ENCODE measurements at places on chromosomes 3 and 15.

- peak; percentile 76 for DNase-seq
Observed at GRCh38 chr15:39788800-39789565, 6.3 kb upstream of the FSIP1 start.

DNA sequence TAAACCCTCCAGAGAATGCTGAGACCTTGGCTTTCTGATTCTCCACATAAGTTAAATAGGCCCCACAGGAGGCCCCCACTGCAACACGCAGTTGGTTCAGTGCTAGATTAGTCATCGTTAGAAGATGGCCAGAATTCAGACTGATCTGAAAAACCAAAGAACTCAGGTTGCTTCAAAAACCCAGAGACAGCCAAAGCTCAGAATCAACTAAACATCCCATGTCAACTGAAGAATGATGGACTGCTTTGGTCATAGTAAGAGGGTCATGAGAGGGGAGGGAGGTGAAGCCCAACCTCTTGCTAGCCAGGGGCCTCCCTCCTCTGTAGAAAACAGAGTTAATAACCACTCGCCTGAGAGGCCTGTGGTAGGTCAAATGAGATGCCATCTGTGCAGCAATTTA, 93.1 kb downstream of the AKAP13 start:
- peak; percentile 34 for DNase-seq

- no peak for DNase-seq
Observed at GRCh38 chr15:88994286-88994685, 81.1 kb upstream of the MFGE8 start.

GRCh38 chr3:32755761-32756160, 62.0 kb upstream of the TRIM71 start:
- DNase-seq = no peak

GRCh38 chr15:87981969-87982368, 274.6 kb downstream of the NTRK3 start:
- DNase-seq = no peak

DNA sequence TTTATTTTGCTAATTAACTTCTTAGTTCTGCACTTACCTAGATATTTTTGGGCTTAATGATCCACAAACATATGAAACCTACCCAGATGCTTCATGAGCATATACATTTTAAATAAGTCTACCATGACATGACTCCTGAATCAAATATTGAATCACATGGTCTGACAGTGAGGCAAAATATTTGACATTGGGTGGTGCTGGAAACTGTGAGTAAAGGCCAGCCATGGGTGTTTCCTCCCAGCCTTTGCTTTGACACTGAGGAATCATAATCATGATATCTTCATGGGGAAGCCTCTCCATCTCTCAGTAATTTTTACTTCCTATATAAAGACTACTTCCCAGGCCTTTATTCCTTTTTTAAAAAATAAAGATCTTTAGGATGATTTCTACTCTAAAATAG, 22.8 kb upstream of the SSR3 start:
- peak; percentile 43 for DNase-seq

DNA sequence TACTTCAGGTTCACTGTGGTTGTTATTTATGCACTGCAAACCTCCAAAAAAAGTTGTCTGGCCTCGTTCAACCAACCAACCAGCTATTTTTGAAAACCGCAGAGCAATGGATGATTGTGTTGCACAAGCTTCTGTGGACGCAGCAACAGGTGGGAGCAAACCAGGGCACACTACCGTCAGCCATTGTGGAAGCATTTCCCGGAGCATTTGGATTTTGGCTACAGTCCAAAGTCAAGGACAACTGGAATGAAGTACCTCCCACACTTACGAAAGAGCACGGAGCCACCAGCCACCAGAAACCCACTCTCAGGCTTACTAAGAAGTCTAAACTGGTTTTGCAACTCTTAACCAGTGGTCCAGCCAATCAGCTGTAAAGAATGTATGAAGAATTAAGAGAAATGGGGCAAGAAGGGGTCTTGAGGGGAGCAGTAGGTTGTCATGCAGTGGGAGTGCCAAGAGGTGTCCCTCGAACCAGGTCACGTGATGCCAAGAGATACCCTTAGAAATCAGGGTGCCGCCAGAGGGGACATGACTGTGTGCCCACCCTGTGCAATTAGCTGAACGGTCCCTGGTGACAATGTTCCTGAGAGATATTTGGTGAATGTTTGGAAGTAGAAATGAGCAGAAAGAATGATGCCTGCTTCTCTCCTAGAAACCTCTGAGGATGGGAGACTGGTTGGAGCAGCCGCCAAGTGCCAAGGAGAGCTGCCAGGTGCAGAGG, 68.9 kb upstream of the PCSK6 start:
- DNase-seq = no peak

DNA sequence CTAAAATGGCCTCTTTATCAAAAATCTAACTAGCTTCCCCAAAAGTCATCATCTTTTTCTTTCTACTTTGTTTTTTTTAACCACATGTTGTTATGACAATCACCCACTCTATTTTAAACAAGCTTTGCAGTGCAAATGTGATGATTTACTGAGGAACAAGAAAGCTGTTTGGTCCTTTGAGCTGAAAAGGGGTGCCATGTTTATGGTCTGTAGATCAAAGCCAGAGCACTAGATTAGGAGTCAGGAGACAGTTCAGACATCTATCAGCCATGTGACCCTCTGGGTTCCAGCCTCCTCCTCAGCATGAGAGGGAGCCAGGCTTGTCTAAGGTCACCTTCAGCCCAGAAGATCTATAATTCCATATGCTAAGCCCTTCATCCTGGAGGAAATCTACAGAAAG, 65.9 kb downstream of the RPL22L1 start:
- no peak for DNase-seq

DNA sequence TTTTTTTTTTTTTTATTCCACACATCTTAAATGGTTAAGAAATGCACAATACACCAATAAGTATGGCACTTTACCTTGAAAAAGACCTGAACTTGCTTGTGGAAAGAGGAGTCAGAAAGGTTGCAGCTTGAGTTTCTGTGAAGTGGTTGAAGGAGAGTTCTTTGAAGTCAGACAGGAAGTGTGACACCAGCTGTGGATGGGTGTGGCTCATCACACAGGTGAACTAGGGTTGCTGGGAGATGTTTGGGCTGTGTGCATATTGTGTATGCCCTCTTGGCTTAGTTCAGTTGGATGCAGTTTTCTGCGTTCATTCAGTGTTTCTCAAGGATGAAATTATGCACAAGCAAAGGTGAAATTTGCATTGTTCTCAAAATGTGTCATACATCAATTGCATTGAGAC, 6.3 kb downstream of the AEN start:
- DNase-seq = no peak

DNA sequence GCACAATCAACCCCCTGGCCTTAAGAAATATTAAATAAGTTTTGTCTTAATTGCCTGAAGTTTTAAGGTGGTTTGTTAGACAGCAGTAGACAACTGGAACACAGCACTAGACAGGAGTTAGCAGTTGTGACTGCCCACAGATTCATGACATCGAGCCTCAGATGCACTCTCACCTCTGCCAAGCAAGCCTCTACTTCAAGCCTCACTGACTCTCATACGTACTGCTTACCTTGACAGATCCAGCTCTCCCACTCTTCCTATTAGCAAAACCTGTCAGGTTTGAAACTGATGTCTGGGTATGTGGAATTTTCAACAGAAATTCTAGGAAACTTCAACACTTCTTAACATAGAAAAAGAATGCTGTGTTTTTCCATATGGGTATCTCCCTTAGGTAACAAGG, 382.9 kb upstream of the DPH6 start:
- no peak for DNase-seq

DNA sequence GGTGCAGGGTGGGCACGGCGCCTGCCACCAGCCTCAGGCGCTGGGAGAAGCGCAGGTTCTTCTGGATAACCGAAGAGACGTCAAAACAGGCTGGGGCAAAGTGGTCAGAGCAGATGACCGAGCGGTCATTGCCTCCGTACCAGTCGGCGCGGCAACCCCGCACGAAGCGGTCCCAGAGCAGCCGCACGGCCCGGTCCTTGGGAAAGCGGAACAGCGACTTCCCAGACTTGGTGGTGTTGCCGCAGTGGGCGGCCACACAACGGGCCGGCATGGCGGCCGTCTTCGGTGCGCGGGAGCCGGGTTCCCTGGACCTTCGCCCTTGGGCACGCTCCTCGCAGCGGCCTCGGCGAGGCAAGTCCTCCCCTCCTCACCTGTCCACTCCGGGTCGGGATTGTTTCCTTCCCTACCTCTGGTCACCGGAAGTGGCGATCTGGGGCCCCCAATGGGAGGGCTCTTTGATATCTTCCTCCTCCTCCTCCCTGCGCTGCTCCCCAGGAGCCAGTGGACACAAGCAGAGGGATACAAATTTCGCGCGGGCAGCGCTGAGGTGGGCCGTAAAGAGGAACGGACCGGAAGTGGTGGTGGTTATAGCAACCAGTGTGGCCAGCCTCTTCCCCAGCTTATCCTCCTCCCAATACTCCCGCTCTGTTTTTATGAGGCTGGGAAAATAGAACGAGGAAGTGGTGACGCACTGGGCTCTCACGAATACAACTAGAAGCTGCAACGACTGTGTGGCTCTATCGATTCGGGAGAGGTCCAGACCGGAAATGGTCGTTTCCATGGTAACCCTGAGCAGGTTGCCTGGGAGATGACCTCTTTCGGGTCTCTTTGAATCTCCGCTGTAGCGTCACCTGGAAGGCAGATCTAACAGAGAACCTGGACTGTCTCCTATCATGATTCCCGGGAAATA, at the start of the genes LRRC49 and THAP10:
Gene LRRC49 (plus strand): TSS at position 825 of the 910 bp plus-strand sequence. CDS start 69 bp downstream, at position 894.
Gene THAP10 (minus strand): TSS at position 432 of the 910 bp plus-strand sequence. CDS start 161 bp downstream, at position 271.
- peak; percentile 98 for DNase-seq

DNA sequence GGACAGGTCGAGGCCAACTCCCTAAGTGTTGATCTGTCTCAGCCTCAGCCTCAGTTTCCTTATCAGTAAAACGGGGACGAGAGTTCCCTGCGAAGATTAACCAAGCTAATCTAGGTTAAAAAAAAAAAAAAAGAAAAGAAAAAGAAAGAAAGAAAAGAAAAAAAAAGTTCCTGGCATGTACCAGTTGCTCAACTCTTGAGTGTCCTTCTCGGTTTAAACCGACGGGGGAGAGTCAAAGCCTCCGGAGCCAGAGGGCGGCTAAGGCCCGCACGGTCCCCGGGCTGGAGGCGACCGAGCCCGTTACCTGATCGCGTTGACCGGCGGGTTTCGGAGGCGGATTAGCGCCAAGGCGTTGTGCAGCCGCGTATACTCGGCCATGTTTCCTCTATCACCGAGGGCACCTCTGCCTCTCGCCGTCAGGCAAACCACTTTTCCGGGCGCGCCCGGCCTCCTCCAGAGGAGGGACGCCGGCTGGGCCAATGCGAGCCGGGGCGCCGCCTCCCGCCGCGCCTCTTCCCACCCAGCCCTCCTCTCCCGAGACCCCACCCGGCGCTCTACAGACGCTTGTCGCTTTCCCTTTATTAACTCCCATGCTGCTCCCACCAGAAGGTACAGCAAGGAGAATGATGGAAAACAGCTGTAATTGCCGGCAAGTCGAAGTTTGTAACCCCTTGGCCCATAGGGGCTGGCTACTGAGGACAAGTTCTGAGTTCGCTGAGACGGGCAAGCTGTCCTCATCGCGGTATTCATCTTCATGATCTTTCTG, at the start of gene EHHADH:
Gene EHHADH (minus strand): TSS at position 405 of the 766 bp plus-strand sequence. CDS start 27 bp downstream, at position 378.
- DNase-seq = peak; percentile 71

DNA sequence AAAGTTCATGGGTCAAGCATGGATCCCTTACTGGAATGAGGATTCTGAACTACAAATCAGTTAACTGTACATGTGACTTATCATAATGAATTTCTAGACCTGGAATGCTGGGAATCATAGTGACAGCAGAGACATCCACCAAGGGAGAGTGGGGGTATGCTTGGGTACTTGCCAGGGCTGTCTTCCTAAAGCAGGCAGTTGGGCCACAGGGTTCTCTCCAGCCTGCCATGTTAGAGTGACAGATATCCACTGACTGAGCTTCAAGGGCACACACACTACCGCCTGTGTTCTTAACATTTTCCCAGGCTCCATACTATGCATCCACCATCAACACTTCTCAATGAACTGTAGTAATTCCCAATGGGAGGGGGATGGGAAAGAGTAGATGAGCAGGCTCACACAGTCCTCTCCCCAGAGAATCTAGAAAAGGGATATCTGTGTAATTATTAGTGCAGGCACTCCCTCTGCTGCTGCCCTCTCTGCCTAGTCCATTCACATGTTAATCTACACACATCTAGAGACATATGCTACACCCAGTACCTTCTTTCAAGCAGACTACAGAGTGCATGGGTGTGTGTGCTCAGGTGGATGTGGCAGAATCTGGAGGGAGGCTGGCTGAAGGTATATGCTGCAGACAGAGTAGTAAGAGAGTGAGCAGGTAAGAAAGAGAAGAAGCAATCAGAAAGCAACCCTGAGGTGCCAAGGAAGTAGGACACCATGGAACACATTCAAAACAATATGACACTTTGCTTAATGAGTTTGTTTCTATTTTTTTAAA, 3.7 kb downstream of the FSTL1 start:
- DNase-seq = no peak

- DNase-seq = no peak
Observed at GRCh38 chr15:71256934-71257664, 141.8 kb downstream of the THSD4 start.

GRCh38 chr3:128933922-128934253, 54.5 kb downstream of the ACAD9 start:
- no peak for DNase-seq

DNA sequence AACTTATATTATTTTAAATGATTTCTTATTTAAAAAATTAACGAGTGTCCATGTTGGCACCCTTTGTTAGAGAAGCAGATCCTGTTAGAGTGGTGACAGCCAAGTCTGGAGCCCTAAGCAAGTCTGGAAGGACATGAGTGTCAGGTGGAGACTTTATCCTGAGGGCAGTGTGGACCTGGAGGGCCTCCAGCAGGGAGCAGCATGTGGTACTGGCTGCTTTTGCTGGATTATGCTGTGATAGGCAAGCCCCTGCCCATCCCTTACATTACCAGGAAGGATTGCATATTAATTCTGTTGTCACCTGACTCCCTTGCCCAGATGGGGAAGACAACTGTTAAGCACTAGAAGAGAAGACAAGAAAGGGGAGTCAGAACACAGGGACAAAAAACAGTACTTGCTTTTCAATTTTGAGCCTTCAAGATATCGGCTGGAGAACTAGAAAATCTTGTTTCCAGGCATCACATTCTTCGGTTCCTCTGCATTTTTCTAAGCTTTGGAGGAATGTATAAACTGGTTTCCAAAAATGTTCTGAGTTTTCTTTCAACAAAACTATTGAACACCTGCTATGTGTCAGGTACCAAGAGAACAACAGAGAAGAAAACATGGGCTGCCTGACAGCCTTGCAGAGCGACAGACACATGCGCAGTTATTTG, 22.7 kb downstream of the ZNF860 start:
- DNase-seq = no peak

GRCh38 chr3:17772556-17772955, 30.1 kb upstream of the TBC1D5 start:
- no peak for DNase-seq

DNA sequence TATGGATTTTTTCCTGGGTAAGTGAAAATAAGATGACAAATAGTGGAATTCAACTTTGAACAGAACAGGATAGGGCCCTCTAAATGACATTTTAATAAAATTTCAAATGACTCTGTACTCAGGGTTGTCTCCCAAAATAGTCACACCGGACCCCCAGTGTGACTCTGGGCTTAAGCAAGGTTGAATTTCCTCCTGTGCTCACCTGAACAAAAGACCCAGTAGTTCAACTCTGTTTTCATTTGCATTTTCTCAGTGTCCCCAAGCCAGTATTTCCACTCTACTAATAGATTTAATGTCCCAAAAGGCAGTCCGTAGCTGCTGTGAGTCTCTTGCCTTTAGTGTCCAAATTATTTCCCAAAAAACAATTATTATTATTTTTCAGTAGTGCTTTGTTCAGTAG, 296.6 kb downstream of the PLOD2 start:
- no peak for DNase-seq

- DNase-seq = no peak
Observed at GRCh38 chr3:8371960-8372463, 129.6 kb upstream of the LMCD1 start.
